ENCODE measurements at places on chromosomes 3 and 15.

DNA sequence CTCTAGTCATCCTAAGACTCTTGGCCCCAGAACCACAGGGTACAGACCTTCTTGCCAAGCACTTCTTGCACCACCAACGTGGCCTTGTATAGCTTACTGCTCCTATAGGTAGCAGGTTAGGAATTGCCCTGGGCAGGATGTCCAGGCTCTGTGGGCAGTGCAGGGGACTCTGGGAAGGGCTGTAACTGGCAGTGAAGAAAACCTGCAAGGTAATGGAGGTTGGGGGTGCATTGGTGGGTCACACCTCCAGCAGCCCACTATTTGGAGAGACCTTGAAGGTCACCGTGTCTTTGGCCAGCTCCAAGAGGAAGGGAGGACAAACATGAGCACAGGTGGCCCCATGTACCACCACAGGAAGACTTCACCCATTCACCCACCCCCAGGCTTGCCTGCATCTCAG, 21.3 kb upstream of the XYLB start:
- no peak for DNase-seq

- DNase-seq, result no peak
Measured at GRCh38 chr3:129745253-129745652, 138.8 kb upstream of the PLXND1 start.

DNA sequence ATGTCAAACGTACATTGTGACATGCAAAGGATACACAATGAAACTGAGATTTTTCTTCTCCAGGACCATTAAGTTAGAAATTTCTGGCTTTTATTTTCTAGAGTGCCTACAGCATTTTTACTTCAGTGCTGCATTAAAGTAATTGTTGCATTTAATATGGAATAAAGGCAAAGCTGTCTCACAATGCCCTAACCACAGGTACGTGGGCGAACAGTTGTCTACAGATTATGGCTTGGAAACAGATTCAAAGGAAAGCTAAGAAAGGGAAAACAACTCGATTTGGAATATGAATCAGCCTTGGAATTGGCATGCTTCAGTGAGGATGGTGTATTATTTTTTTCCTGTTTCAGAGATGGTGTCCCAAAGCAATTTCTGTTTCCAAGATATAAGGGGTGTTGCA, 79.1 kb upstream of the TUSC7 start:
- DNase-seq, result no peak

GRCh38 chr3:58177747-58178527, 32.8 kb downstream of the DNASE1L3 start:
- DNase-seq, result peak; percentile 91

DNA sequence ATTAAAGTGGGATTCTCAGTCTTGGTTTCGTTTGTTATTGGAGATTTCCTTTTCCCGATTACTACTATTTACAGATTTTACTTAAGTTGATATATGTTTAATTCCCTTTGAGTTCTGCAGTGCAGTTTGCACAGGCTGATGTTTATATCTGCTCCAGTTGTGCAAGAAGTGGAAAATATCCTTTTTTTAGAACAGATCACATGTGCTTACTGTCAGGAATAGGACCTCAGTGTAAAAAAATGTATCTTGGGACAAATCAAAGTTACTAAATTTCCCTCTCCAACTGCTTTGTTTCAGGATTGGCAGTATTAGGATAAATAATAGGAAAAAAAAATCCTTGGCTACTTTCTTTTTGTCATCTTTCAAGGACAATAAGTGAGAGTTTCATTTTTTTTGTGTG, 6.9 kb downstream of the MITF start:
- no peak for DNase-seq
